CD4-positive, alpha-beta T cell treated with Interleukin-21 for 1 hour (primary cell): ENCODE measurements at places on chromosomes 12 and 14.

- DNase-seq = no peak
Observed at GRCh38 chr14:56379956-56380355, 199.6 kb upstream of the TMEM260 start.

- DNase-seq = no peak
Observed at GRCh38 chr12:19154686-19155085, 25.2 kb downstream of the PLEKHA5 start.

GRCh38 chr14:89881839-89882238 lies 72.7 kb downstream of the EFCAB11 start:
- DNase-seq = no peak

- no peak for DNase-seq
Observed at GRCh38 chr12:90368081-90368480, 586.9 kb downstream of the CCER1 start.

DNA sequence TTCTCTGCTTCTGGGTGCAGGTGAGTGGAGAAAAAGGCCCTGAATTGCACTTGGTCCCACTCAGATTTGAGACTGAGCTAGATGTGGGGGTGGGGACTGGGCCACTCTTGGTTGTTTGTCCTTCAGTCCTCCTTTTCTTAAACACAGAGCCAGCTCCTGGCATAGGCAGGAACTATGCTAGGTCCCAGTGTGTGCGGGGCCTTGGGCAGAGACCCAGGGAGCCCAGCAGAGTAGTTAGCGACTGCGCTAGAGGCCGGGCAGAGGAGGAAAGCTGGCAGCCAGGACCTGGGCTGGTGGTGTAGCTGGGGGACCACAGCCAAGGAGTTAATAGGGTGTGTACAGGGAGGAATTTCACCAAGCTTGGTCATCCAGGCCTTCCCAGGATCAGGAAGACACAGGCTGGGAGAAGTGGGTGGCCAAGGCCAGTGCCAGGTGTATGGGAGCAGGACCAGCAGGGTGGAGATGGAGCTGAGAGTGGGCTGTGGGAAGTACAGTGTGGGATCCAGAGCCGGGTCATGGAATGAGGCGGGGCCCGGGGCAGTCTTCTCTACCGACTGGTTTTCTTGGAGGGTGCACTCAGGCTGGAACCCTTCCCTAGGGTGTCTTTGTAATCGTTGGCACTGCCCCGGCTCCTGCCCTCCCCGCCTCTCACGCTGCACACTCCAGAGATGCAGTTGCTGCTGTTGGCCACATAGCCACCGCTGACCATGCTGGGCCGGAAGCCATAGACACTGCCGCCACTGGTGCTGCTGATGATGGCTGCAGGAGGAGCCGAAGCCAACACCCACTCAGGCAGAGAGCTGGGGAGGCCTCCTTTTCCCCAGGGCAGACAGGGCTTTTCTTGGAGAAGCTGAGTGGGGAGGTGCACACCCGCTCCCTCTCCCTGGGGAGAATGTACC lies 8.7 kb downstream of the KRT71 start:
- no peak for DNase-seq

DNA sequence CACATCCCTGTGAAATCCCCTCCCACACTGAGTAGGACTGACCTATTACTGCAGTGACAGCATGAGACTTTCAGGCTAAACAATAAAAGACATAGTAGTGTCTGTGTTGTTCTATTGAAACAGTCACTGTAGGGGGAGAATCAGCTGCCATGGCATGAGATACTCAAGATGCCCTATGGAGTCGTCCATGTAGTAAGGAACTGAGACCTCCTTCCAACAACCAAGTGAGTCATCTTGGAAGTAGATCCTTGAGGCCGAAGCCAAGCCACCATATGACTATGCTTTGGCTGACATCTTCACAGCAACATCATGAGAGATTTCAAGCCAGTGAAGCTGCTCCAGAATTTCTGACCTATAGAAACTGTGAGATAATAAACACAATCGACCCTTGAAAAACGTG lies 12.1 kb upstream of the LRP6 start:
- DNase-seq = no peak

GRCh38 chr12:57838594-57839302 lies 7.8 kb downstream of the CTDSP2 start:
- peak; percentile 49 for DNase-seq
